ENCODE measurements at places on chromosomes 1 and 21. TPM values are rescaled to one million over a fixed set of nuclear protein-coding genes. Genes with fewer than 3 reads are reported as not detected.

The PADI2 gene
- 0.58 TPM for polyA plus RNA-seq

The SZRD1 gene
- polyA plus RNA-seq: 69.6 TPM

The FMO5 gene
- polyA plus RNA-seq: 0.69 TPM

The KCNE2 gene
- polyA plus RNA-seq: 0.07 TPM
